Germinal center (tissue), 1 donor: ENCODE measurements at places on chromosomes 2 and 18.

DNA sequence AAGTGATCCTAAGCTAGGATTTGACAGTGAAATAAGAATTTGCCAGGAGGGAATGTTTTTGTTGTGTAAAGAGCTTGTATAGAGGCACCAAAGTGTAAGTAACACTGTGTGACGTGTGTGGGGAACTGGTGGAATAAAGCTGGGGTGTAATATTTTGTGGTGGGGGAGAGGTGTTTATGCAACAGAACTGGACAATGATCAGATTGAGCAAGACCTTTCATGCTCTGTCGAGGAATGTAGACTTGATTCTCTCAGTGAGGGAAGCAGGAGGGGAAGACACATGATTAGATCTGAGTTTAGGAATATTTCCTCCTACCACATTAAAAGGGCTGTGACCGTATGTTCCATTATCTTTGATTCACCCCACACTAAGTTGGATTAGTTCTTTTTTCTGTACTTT lies 43.6 kb downstream of the EFEMP1 start:
- DNase-seq: no peak

- no peak for DNase-seq
These were observed 169.3 kb upstream of the NXPH2 start for GRCh38 chr2:138949517-138949916.

- DNase-seq: no peak
These were observed 92.6 kb upstream of the TFCP2L1 start for GRCh38 chr2:121377646-121378045.

GRCh38 chr2:121884511-121884921 lies 129.1 kb downstream of the TSN start:
- DNase-seq: no peak

GRCh38 chr2:235611349-235611748 lies 117.5 kb downstream of the AGAP1 start:
- DNase-seq: no peak

- no peak for DNase-seq
These were observed 99.0 kb downstream of the TSHZ1 start for GRCh38 chr18:75309564-75309963.

DNA sequence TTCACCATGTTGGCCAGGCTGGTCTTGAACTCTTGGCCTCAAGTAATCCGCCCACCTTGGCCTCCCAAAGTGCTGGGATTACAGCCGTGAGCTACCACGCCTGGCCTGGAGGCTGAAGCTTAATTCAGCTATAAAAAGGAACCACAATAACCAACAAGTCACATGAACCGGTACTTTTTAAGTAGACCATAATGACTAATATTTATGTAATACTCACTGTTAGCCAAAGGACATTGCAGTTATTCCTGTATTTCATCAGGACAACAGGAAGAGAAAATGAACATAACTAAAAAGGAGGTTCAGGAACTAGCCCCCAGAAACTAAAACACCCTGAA lies 49.0 kb upstream of the TMEM87B start:
- no peak for DNase-seq

DNA sequence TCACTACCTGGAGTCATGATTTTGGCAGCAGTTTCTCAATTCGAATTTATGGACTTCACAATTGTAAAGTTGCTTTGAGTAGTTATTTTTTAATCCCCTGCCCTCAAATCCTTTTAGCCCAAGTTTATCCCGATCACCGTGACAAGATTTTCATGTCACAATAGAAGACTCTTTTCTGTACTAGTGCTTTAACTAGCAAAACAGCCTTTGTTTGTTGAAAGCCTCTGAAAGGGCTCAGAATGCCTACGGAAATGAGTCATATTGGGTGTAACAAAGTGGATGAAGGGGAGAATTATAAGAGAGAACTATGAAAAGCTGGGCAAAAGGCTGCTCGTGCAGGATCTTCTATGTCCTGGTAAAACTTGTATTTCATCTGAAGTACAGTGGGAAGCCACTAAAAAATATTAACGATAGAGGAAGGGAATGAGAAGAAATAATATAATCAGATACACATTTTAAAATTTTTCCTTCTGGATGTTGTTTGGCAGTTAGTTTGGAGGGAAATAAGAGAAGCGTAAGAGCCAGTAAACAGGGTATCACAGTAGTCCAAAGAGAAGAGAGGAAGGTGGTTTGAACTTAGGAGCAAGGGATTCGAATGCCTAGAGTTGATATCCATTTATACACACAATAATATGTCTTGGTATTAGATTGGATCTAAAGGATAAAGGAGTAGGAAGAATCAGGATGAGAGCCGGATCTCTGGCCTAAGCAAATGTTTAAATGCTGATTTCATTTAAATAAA lies 114.9 kb downstream of the GALNT13 start:
- no peak for DNase-seq

DNA sequence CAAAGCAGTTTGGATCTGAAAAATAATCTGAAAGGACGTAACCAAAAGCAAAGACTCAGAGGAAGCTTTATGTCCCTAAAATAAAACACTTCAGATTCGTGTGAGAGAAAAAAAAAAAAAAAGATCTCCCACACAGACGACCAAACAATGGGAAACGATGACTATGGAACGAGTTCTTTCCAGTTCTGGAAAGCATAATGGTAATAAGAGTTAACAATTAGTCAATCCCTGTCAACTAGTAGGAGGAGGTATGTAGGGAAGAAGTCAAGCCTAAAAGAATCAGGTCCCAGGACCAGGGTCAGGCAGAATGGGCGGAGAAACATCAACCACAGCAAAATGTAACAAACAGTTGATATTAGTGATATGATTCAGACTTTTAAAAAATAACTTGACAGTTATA lies 170.3 kb upstream of the SETBP1 start:
- no peak for DNase-seq

DNA sequence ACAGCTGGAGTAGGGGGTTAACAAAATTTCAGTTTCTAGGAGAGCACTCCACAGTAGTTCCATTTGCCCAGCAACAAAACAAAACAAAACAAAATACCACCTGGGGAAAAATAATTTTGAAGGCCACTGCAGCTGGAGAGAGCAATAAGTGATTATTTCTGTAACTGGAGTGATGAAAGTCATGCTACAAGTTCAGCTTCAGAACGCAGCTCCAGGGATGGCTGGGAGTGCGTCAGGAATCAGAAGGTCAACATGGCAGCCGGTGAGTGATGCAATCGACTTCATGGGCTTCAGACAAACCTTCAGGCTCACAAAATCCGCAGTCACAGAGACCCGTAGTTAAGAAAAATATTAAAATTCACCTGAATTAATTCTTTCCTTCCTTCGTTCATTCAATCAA lies 41.0 kb downstream of the ABHD3 start:
- no peak for DNase-seq

GRCh38 chr2:134080386-134081089 lies 173.3 kb upstream of the MGAT5 start:
- no peak for DNase-seq

DNA sequence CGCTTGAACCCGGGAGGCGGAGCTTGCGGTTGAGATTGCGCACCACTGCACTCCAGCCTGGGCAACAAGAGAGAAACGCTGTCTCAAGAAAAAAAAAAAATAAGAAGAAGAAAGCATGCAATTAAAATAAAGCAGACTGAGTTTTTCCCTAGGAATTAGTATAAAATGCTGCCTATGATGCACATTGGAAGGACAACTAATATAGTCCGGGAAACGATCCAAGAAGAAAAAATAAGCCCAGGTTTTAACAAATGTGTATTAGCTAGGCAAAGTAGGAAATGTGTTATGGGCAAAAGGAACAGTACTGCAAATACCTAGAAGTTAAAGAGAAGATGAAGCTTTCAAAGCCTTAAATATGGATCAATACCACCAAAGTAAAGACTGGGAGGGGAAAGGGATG lies 64.0 kb downstream of the SPIRE1 start:
- no peak for DNase-seq

DNA sequence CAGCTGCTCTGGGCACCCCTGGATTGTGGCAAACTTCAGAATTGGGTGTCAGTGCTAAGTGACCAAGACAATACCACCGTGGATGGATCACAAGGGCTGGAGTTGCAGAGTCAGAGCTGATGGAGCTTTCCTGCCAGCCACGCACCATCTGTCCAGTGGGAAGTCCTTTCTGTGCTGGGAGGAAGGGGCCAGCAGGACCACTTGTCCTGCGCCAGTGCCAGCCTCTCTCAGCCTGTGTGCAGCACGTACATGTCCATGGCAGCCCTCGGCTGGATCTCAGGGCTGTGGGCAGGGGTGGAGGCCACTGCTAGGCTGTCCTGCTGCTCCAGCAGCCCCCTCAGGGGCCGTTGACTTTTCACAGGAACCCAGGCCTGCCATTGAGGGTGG lies 33.3 kb downstream of the RAB31 start:
- DNase-seq: no peak

DNA sequence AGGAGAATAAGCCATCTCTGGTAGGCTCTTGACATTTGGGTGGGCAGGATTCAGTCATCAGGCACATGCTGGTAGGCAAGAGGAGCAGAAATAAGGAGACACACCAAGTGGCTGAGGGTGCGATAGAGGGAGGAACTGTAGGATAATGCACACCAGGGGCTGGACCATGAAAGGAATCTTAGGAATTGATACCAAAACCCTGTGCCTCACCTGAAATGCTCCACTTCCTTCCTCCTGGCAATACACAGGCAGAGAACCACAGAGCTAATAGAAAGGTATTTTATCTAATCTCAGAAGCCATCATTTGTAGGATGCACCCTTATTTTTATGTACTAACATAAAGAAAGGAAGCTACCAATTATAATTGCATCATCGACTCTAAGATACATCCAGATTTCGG lies 4.4 kb upstream of the CYP1B1 start:
- DNase-seq: no peak

GRCh38 chr2:98773907-98774306 lies 43.0 kb upstream of the MGAT4A start:
- DNase-seq: no peak

- DNase-seq: no peak
These were observed 89.8 kb upstream of the TGIF1 start for GRCh38 chr18:3360211-3360610.

GRCh38 chr2:69947325-69947931 lies 14.0 kb downstream of the ASPRV1 start:
- DNase-seq: no peak

- peak; percentile 43 for DNase-seq
These were observed 619 bp downstream of the GALM start for GRCh38 chr2:38666556-38666910.

GRCh38 chr2:236343400-236344161 lies 79.4 kb upstream of the ASB18 start:
- DNase-seq: peak; percentile 66

DNA sequence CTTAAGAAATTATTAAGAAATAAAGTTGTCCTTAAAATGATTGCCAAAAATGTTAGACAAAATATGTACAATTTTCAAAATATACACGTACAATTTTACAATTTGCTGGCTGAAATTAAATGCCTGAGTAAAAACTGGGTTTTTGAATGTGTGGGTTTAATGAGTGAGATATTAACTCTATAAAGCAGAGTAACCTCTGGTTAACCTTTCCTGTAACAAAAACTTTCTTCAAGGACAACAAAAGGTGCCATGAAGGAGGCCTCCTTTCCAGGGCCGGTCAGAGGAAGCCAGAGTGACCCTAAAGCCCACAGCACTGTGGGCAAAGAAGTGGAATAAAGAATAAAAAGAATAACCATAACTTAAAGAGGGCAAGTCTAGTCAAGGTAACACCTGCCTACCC lies 16.5 kb upstream of the MAL start:
- no peak for DNase-seq

GRCh38 chr2:113376913-113377445 lies 60.5 kb upstream of the ZNG1B start:
- DNase-seq: peak; percentile 9

- no peak for DNase-seq
These were observed 18.5 kb upstream of the NPAS2 start for GRCh38 chr2:100801402-100801801.

DNA sequence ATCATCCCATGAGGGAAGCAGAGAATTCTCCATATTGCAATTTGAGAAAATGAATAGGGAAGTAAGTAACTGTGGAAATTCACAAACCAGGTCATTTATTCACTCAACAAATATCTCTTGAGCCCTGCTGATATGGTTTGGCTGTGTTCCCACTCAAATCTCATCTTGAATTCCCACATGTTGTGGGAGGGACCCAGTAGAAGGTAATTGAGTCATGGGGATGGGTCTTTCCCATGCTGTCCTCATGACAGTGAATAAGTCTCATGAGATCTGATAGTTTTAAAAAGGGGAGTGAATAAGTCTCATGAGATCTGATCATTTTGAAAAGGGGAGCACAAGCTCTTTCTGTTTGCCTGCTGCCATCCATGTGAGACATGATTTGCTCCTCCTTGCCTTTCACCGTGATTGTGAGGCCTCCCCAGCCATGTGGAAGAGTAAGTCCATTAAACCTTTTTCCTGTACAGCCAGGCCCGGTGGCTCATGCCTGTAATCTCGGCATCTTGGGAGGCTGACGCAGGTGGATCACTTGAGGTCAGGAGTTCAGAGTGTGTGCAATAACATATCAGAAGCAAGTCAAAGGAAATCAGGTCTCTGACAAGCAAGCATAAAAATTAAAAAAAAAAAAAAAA lies 193.2 kb downstream of the NDUFA10 start:
- DNase-seq: no peak

- DNase-seq: no peak
These were observed 168.3 kb downstream of the NR4A2 start for GRCh38 chr2:156164091-156164720.

DNA sequence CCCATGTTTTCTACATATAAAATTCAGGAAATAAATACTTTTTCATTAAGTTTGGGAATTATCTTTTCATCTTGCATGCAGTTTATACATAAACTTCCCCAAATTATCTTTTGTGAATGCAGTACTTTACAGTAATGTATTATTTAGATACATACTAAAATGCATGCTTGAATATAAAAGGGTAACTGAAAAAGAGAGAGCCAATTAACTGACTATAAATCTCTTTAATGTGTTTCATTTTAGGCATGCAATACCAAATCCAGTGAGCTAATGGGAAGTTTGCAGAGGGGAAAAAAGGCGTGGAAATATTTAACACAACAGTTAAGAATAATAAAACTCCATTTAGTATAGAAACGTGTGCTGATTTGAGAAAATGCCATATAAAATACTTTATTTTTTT lies 39.2 kb downstream of the COL4A4 start:
- no peak for DNase-seq

GRCh38 chr18:1270081-1270480 lies 365.4 kb downstream of the ADCYAP1 start:
- DNase-seq: no peak

- DNase-seq: no peak
These were observed 48.1 kb upstream of the VPS54 start for GRCh38 chr2:64067326-64067725.

- peak; percentile 50 for DNase-seq
These were observed 21.2 kb upstream of the IL1A start for GRCh38 chr2:112805542-112805941.

- DNase-seq: no peak
These were observed 34.7 kb upstream of the REEP1 start for GRCh38 chr2:86372133-86372532.

GRCh38 chr2:43169099-43169945 lies 57.1 kb downstream of the ZFP36L2 start:
- peak; percentile 83 for DNase-seq

GRCh38 chr2:24825883-24826772 lies 32.9 kb downstream of the CENPO start:
- no peak for DNase-seq
